ENCODE measurements at places on chromosomes 5 and 9. TPM values are rescaled to one million over a fixed set of nuclear protein-coding genes. Genes with fewer than 3 reads are reported as not detected.

Gene SLCO4C1
- polyA plus RNA-seq = 0.04 TPM

Gene PCYOX1L
- polyA plus RNA-seq = 1.8 TPM

DNA sequence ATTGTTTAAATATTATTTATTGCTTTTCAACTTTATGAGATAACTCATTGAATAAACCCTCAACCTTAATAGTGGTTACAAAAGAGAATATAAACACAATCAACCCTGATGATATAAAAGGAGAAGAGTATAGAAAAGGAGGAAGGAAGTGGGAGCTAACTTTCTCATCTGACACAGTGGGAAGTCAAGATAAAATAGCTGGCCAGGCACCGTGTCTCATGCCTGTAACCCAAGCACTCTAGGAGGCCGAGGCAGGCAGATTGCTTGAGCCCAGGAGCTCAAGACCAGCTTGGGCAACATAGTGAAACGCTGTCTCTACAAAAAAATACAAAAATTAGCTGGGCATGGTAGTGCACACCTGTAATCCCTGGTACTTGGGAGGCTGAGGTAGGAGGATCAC lies 93.5 kb downstream of the PPP2R2B start:
- DNase-seq = no peak

GRCh38 chr9:112917047-112917986 lies 26.6 kb upstream of the SLC46A2 start:
- DNase-seq = no peak

DNA sequence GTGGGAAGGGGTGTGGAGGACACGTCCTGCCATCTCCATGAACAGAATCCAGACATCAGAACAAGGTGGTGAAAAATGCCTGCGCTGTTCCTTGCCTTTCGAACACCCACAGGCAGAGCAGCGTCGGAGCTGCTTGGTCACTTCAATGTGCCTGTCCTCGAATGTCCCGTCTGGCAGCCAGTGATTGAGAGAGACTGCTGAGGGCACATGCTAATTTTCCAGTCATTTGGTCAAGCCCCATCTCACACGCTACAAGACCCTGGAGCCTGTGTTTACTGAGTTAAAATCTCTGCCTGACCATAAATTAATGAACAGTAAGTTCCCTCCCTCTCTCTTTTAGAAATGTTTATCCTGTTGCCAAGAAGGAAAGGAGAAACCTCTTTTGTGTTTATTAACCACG lies 149.3 kb downstream of the NTRK2 start:
- no peak for DNase-seq

GRCh38 chr9:99634186-99634585 lies 187.5 kb upstream of the NR4A3 start:
- DNase-seq = no peak

- DNase-seq = no peak
Measured at GRCh38 chr9:32384002-32384363, 460 bp upstream of the ACO1 start.

All from A549 (cell line).